Kidney glomerular epithelial cell (primary cell): ENCODE measurements at places on chromosomes 1 and 21.

DNA sequence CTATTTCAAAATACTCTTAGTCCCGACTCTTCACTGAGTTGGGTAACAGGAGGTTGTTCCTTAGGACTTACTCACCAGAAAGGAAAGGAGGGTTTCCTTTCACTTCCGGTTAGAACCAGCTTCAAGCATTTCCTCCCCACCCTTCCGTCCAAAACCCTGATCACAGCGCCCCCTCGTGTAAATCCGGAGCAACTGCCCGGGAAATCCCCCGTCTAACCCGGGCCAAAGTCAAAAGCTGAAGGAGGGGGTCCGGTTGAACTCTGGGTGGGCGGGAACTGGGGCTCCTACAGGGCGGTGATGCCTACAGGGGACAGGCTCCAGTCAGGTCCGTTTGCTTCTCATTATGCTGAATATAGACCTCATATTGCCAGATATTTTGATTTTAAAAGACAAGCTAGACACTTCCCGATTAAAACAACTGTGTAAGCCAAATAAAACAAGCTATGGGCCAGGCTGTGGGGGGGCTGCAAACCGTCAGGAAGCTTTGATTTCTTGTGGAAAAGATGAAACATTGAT, 15.0 kb upstream of the MTARC2 start:
- peak; percentile 71 for DNase-seq

GRCh38 chr1:232239998-232240397, 389.9 kb downstream of the SIPA1L2 start:
- DNase-seq, result no peak

DNA sequence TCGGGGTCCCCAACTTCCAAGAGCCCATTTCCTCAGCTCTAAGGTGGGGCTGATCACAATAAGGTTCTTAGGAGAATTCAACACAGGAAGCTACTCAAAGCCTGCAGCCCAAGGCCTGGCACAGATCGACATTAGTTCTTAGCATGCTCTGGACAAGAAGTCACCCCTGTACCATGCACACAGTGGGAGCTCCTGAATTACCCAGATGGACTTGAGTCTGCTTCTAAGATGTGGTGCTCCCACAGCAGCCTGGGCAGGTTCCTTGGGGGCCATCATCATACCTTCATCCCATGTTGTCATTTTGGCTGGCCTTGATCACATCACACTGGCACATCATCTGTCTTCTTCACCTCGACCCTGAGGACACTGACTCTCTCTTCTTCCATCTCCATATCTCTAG, 153.3 kb upstream of the VAMP3 start:
- no peak for DNase-seq

DNA sequence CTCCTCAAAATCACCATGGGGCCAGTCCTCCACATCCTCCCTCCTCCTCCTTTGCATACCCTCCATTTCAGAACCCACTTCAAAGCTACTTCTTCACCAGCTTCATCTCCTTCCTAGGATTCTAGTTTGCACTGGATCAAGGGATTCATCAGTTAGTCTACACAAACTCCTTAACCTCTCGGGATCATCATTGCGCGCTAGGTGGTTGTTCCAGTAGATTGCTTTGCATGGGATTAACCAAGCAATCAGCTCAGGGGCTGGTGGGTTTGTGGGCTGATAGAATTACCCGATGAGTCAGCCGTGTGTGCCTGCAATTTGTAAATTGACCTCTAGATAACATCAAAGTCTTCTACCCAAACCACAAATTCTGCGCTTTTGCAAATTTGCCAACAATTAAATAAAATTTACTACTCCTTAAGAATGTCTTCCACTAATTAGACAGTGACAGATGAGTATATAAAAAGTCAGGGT, 7.7 kb downstream of the KANK4 start:
- peak; percentile 60 for DNase-seq

GRCh38 chr1:53122961-53123413, 19.5 kb downstream of the SLC1A7 start:
- no peak for DNase-seq

DNA sequence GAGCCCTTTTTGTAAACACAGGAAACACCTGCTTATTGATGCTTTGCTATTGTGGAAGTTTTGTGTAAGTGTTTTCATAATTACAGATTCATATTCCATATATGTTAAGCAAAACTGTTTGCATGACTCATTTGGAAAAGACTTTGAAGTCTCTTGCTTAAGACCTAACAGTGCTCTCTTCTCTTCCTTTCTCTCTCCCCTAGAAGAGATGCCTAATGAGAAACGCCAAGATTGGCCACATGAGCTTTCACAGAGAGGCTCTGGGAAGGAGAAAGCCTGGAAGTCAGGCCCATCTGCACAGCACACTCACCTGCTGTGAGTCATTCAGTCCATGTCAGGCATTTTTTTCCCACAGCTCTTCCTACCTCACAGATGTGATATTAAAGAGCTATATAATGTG, 101.6 kb upstream of the PALMD start:
- DNase-seq, result peak; percentile 37

GRCh38 chr1:89588480-89588879, 44.4 kb upstream of the LRRC8C start:
- no peak for DNase-seq

DNA sequence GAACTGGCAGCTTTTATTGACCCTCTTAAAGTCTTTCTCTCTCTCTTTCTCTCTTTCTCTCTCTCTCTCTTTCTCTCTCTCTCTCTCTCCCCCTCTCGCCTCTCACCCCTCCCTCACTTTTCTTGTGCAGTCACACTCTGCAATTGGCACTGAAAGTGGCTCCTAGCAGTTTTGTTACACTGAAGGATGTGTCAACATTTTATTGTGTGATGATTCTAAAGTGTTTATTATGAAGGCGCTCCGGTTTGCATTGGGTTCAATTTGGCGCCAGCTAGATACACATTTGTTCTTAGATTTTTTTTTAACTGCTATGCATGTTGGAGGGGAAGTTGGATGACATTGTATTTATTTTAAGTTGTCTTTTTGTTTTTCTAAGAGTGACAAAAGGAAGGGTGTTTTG, 64.0 kb upstream of the CHRM3 start:
- no peak for DNase-seq

DNA sequence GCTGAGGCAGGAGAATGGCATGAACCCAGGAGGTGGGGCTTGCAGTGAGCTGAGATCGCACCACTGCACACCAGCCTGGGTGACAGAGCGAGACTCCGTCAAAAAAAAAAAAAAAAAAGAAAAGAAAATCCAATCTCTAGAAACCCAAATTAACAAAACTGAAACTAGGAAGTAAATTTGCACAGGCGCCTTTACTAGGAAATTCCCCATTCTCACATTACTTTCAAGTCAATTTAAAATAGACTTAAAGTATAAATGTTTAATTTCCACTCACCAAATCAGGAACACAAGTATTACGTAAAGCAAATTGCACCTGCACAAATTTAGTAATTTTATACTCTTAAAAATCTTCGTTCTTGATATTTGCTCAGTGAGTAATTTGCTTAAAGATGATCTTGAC, 67.8 kb upstream of the BCAR3 start:
- no peak for DNase-seq

- peak; percentile 69 for DNase-seq
Measured at GRCh38 chr1:23530747-23531561, at the start of gene E2F2. Gene E2F2 (minus strand): TSS chr1:23531233. CDS start chr1:23530793, 440 bp downstream.

DNA sequence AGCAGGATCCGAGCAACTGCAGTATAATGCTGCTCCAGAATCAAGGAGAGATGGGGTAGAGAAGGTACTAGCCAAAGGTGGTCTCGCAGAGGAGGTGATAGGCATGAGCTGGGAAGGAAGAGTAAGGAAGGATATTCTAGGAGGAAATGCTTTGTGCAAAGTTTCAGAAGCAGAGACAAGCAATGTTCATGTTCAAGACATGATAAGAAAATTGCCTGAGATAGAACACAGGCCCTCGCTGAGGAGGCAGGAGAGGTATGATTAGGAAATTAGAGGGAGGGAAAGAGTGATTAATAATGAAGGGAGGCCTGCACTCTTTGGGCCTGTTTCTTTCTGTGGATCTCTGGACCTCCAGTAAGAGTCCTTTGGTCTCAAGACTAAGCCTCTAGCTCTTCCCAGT, 12.9 kb upstream of the ETV3 start:
- DNase-seq, result no peak

DNA sequence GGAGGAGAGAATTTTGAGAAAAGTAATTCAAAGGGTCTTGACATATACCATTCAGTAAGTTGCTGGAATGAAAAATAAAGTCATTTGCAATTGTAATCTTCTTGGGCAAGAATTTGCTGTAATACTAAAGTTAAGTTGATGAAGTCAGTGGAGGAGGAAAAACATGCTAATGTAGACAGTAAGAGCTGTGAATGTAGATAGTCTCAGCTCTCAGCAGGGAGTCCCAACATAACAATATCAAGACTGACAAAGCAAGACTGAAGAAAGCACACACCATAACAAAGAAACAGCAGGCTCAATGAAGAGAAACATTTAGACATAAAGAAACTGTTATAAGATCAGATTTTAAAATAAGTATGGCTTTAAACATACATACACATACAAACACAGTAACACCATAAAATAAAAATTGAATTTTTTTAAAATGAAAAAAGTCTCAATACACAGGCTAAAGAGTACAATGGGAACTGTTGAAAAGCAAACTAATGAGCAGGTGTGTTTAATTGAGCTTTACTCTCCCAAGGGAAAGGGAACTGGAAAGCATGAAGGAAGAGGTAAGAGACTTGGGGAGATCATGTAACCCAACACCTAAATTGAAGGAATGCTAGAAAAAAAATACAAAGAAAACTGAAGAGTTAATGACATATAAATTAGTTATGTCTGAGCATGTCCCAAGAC, 336.3 kb upstream of the NCAM2 start:
- no peak for DNase-seq

GRCh38 chr21:33299181-33299752, 25.5 kb upstream of the IFNAR1 start:
- DNase-seq, result no peak

DNA sequence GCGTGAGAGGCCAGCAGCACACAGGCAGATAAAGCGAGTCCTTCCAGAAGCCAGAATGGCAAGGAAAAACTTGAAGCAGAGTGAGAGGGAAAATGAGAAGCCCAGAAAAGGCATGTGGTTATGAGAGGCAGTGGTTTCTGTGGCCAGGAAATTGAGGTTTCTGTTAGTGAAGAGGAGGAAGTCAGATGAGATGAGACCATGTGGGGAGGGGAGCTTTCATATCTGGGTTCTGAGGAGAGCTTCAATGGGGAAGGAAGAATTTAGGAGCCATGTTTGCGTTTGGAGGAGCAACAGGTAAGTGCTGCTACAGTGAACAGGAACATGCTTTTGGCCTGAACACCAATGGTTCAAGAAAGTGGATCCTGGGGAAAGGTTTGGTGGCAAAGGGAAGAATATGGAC, 6.1 kb upstream of the CD1A start:
- no peak for DNase-seq

- no peak for DNase-seq
Measured at GRCh38 chr21:46562472-46562871, 42.4 kb downstream of the S100B start.

GRCh38 chr1:4380564-4381168, 273.7 kb upstream of the AJAP1 start:
- peak; percentile 91 for DNase-seq
